ENCODE measurements at places on chromosomes 4 and X.

- no peak for DNase-seq
Measured at GRCh38 chr4:80097400-80098177, 24.6 kb upstream of the ANTXR2 start.

GRCh38 chr4:86927843-86928395 is 6.9 kb upstream of the AFF1 start:
- no peak for DNase-seq

GRCh38 chr4:120801137-120801758 is 121.3 kb downstream of the PRDM5 start:
- DNase-seq: no peak

DNA sequence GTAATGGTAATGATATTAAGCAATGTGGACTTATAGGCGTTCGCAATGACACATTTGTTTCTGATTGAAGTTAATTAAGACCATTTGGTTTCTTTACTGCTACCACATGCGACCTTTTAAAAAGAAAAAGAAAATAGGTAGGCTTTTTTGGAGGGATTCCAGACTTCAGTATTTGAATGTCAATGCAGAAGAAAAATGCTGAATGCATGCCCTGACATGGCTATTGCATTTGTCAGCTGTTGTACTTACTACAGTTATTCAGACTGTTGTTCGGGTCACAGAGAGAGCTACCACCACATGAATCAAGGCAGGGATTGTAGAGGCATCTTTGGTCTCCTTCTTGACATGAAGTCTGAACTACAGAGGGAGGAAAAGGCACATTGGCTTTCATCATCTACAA is 163.7 kb downstream of the CORIN start:
- no peak for DNase-seq

- no peak for DNase-seq
Measured at GRCh38 chr4:6598641-6599040, 23.7 kb downstream of the MAN2B2 start.

DNA sequence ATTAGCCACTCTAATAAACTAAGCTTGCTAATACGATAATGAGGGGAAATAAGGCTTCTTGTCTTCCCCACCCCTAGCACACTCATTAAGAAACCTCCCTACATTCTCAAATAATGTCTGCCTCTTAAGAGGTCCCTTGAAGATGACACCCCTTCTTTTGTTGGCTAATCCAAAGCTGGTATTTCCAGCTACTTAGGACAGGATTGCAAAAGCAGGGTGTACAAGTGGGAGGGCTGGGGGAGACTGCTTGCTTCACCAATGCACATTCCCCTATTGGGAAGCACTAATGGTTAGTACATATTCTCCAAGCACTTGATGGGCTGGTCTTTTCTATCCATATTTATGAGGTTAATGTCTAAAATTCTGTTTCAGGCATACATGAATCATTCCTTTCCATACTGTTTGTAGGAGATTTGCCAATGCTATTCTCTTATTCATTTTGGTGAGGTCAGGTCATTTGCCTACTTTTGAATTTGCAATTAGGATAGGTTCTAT is 16.8 kb upstream of the TIMM8A start:
- no peak for DNase-seq

DNA sequence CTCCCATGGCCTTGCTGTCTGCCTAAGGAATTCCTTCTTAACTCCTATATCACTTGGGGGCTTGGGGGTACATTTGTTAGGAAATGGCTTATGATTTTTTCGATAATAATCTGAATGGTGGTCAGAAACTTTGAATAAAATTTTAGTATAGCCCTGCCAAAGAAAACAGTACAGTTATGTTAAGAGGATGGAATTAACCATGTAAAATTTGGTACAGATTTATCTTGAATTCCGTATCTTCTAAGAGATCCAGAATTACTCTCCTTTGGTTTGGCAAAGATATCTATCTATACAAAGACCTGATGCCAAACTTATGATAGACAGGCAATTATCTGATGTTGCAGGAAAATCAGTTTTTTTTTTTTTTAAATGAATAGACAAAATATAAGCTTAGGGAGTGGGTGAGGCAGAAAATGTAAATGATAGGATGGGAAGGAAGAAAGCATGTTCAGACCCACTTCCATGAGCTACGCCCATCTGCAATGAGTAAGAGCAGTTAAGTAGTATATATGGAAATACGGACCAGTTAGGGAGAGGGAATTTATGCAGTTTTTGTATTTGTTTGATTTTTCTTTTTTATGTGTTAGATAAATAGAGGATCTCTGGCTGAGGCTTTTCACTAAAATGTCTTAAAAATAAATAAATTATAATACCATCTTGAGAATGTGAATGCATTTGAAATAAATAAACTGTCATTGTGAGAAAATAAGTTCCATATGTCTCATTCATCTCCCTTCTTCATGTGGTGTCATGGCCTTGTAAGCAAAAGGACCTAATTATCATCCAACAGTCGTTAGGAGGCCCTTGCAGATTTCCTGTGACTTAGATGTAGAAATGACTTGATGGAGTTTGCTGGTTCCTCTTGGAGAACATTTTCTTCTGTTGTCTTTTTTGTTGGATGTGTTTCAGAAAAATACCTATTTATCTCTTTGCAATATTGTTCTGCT is 389.6 kb downstream of the ARHGAP24 start:
- DNase-seq: no peak
